ENCODE measurements at places on chromosomes 2 and 18.

GRCh38 chr2:59149271-59149670 lies 908.1 kb upstream of the FANCL start:
- no peak for DNase-seq

DNA sequence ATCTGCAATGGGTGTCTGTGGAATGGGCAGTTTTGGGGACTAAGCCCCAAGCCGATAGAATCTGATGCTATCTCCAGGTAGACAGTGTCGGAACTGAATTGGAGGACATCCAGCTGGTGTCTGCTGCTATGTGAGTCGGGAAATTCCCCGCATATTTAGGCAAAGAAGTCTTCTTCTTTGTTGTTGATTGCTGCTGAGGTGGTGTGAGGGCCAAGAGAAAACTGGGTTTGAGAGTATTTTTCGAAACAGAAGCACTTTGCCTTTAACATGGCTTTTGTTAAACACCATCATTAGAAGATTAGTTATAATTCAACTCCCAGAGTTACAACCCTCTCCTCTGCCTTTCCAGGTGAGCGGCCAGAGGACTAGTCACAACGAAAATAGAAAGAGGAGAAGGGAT lies 49.4 kb upstream of the ACTR3 start:
- no peak for DNase-seq

DNA sequence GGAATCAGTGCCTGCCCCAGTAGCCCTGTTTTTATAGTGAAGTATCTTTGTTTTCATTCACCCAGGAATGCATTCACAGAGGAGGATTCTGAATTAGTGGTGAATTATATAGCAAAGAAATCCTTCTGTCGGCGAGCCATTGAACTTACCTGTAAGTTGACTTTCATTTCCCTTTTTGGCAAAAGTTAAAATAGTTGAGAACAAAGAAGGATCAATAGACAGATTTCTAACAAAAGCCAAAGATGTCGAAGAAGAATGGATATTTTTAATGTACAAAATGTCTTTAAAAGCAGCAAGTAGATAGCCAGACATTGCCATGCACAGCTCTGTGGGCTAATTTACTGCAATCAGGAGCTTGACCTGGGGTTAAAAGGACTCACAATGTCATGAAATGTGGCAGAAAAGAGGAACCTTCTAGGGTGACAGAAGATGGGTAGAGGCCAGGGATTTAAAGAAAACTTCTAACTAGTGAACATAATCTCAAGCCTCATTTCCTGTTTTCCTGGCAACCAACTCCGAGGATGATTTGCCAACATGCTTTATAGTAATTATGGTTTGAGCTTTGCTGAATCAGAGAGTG lies 53.8 kb upstream of the TMEM87B start:
- no peak for DNase-seq

- peak; percentile 33 for DNase-seq
Measured at GRCh38 chr2:20222769-20223406, 2.0 kb downstream of the SDC1 start.

DNA sequence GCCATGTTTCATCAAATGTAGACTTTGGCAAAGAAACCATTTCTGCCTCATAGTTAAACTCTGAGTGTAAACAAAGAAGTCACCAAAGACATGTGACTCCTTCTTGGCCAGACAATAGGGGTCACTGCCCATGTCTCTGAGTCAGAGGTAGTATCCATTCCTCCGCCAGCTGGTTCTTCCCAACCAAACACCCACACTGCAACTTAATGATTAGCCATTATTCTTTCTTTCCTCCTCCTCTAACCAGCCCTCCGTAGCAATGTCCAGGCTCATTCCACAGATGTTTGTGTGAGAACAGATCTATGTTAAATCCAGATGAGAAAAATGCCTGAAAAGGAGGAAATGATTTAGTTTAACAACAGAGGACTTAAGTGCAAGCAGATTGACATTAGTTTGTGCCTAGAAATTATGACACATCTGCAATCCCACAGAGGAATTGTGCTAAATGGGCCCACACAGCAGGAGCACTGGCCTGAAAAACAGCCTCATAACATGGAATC lies 127.9 kb upstream of the SH3BP4 start:
- DNase-seq, result peak; percentile 83

DNA sequence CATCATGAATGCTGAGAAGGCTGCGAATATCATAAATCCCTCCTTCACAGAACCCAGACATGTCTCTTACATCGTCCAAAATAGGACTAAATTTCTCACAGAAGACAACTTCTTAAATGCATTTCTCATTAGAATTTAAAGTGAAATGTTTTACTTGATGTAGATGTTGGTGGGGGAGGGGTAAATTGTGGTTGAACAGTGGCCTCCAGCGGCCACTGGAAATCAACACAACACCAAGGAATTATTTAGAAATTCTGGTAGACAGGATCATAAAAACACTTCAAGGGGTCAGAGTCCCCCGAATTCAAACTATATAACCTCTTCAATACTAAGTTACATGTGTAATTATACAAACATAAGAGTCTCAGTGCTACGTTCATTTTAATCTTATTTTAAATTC lies 135.9 kb downstream of the ABCA12 start:
- peak; percentile 42 for DNase-seq

- DNase-seq, result no peak
Measured at GRCh38 chr2:67948506-67948905, 114.3 kb downstream of the C1D start.

DNA sequence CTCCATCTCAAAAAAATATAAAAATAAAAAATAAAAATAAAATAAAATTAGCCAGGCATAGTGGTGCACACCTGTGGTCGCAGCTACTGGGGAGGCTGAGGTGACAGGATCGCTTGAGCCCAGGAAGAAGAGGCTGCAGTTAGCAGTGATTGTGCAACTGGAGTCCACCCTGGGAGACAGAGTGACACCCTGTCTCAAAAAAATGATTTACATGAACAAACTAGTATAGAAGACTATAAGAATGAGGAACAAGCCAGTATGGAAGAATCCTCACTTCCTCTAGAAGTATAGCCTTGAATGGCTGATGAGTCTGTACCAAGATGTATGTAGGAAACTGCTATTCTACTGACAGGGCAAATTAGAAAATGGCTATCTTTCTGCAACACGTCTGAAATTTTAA lies 10.9 kb downstream of the YES1 start:
- DNase-seq, result no peak

DNA sequence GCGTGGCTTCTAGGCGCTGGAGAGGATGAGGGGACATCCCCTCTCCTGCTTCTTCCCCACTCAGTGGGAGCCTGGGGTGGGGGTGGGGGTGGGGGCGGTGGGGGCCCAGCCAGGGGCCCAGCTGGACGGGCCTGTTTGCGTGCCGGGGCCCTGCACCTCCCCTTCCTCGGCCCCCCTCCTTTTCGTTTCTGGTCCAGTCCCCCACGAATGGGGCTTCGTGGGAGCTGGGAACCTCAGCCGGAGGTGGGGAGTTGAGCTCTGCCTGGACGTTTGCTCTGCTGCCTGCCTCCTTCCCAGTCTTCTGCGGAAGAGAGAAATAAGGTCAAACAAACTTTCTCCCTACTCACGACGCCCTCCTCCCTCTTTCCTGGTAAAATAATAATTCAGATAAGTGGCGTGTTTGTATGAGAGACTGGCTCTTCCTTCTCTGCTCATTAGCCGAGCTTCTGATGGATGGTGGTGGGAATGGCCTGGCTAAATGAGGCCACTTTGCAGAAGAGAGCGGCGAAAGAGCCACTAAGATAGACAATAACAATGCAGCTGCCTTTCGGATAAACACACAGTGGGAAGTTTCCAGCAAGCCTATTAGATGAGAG lies 782 bp downstream of the MTA3 start:
- peak; percentile 54 for DNase-seq

Data from mesenchymal stem cell (in vitro differentiated cells and primary cell).